ENCODE measurements at places on chromosomes 7 and 10.

DNA sequence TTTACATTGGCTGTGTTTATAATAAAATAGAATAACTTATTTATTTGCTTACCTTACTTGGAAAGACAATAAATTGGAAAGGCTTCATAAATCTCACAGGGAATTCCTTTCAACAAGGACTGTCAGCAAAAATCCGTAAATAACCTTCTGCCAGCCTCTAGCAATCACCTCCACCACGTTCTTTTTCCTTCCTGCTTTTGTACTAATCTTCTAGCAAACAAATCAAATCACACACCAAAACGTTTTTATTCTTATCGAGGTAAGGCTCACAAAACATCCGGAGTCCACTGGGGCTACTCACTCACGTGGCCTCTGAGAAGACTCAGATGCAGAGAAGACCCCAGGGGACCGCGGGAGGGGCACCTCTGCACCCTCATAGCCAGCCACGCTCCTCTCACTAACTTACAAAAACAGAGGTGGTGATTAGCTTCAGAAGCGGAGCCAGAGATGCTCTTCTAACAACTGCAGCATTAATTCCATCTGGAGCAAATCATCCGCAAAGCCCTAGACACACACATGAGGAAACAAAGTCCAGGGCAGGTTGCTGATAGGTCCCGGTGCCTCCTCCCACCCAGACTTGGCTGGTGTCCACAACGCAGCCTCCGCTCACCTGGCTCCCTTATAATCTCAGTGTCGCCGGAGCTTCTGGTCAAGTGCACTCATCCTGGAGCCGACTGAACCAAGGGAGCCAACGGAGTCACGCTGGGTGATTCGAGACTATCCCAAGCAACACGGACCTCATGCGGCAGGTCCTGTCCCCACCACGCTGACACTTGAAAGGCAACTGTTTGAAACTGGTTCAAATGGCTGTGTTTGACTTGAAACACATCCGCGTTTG lies 22.5 kb downstream of the CTBP2 start:
- DNase-seq: no peak

- no peak for DNase-seq
Observed at GRCh38 chr10:110699859-110700468, 55.8 kb downstream of the RBM20 start.

GRCh38 chr10:87925570-87925969 lies 62.1 kb downstream of the PTEN start:
- no peak for DNase-seq

GRCh38 chr7:124034754-124035100 lies 1.9 kb upstream of the TMEM229A start:
- no peak for DNase-seq

- peak; percentile 25 for DNase-seq
Observed at GRCh38 chr10:95513941-95514392, 47.2 kb downstream of the SORBS1 start.

- DNase-seq: no peak
Observed at GRCh38 chr10:34859170-34859569, 44.1 kb upstream of the PARD3 start.

DNA sequence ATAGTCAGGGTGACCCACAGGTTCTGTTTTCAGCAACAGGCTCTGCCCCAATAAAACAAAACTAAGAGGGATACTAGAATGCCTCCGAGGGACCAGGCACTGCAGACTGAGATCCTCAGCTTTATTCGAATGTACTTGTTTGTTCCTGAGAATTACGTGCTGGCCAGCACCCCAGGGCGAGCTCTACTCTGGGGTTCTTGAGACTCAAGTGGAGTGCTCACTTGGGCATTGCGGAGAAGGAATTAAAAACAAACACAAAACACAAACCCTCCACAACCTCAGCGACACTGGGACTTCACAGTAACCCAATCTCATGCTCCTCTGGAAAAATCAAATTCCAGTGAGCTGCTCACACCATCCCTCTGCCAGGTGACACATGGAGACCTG lies 250.7 kb downstream of the TNS3 start:
- no peak for DNase-seq

DNA sequence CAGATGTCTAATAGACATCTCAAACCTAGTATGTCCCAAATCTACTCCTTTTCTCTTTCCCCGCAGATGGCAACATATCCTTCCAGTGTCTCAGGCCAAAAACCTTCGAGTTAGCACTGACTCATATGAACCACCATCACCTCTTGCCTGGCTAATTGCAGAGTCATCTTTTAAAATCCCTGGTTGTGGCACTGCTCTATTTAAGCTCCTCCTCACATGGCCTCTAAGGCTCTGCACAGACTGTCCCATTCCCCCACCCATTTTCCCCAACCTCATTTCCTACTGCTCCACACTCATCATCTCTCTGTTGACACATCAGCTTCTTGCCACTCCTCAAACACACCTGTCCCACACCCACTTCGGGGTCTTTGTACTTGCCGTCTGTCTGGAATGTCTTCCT lies 16.8 kb upstream of the HBP1 start:
- no peak for DNase-seq

- no peak for DNase-seq
Observed at GRCh38 chr7:37977243-37977642, 56.8 kb downstream of the EPDR1 start.

GRCh38 chr7:38681882-38682281 lies 50.7 kb upstream of the AMPH start:
- DNase-seq: no peak

DNA sequence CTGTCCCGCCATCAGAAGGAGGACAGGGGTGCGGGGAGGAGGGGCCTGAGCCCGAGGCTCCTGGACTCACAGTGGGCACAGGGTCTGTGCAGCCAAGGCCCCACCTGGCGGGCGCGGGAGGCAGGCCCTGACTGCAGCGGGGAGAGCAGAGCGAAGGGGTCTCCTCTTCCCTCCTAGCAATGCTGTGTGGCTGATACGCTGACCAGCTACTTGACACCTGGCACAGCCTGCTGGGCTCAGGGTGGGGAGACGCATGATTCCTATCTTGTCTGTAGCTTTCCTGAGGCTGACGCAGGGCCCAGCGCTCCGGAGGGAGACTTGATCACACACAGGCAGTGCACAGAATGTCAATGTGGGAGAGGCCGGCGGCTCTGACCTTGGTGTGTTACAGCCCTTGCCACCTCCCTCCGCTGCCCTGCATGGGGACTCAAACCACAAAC lies 174.9 kb downstream of the ELFN1 start:
- DNase-seq: no peak

DNA sequence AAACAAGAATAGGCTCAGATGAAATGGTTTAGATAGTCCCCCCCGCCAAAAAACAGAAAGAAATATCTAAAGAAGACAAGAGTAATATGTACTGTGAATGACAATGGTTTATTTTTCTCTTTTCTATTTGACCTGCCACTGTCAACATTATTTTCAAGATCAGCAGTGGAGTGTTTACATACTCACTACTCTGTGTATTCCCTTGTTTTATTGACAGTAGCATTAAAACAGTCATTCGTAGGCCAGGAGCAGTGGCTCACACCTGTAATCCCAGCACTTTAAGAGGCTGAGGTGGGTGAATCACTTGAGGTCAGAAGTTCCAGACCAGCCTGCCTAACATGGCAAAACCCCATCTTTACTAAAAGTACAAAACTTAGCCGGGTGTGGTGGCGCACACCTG lies 245.3 kb upstream of the SLC26A5 start:
- no peak for DNase-seq

GRCh38 chr7:93320887-93321286 lies 88.7 kb downstream of the VPS50 start:
- no peak for DNase-seq

GRCh38 chr10:122185643-122186042 lies 85.5 kb upstream of the BTBD16 start:
- no peak for DNase-seq

- DNase-seq: no peak
Observed at GRCh38 chr10:124428207-124428777, 9.6 kb upstream of the OAT start.

DNA sequence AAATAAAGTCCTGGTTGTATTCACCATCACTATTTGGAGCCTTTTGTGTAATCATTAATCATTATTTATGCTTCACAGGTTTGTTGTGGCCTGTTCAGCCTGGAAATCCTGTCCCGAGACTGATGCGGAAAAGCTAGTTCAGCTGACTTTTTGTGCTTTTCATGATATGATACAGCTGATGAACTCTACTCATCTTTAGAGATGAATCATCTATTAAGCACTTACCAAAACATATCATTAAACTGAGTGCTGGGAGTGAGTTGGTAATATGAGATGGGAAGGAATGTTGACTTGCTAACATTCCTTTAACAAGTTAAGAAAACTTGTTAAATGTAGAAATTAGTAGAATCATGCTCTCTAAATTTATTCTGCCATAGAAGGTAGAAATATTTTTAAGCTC lies 53.0 kb downstream of the CROT start:
- DNase-seq: no peak

- DNase-seq: no peak
Observed at GRCh38 chr10:132144086-132144485, 42.7 kb upstream of the DPYSL4 start.

- peak; percentile 34 for DNase-seq
Observed at GRCh38 chr10:72087969-72088888, at the start of gene SPOCK2. Gene SPOCK2 (minus strand): TSS chr10:72088551. CDS start chr10:72088328, 223 bp downstream.
